ENCODE measurements at places on chromosomes 2 and 18.
A peak's percentile ranks its signal among the peaks of the same experiment; 100 is the strongest.

GRCh38 chr18:50847192-50847591 lies 27.4 kb upstream of the MRO start:
- peak; percentile 15 for DNase-seq

GRCh38 chr2:201600906-201601305 lies 42.4 kb downstream of the TMEM237 start:
- DNase-seq, result no peak

DNA sequence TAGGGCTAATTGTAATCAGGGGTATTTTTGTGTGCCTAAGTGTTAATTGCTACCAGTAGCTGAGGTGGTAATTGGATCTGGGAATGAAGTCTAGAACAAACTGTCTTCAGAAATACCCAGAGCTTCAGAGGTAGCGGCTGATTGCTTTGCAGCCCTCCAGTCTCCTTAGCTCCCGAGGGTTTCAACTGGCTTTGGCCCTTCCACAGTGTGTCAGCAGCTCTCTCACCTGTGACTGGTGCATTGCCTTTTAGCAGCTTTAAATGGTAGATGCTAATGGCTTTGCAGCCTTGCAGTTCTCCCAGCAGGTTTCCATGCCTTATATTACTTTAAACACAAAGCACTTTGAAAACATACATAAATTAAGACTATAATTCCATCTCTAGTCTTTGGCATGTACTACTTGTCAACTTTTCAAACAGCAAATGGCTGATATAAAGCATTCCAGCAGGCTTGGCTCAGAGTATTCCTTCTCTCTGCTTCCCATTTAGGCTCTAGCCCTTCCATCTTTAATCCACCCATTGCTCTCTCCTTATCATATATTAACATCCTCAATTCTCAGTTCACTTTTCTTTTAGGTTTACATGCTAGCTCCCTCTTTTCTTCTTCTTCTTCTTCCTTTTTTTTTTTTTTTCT lies 156.4 kb upstream of the GALNT13 start:
- DNase-seq, result no peak

DNA sequence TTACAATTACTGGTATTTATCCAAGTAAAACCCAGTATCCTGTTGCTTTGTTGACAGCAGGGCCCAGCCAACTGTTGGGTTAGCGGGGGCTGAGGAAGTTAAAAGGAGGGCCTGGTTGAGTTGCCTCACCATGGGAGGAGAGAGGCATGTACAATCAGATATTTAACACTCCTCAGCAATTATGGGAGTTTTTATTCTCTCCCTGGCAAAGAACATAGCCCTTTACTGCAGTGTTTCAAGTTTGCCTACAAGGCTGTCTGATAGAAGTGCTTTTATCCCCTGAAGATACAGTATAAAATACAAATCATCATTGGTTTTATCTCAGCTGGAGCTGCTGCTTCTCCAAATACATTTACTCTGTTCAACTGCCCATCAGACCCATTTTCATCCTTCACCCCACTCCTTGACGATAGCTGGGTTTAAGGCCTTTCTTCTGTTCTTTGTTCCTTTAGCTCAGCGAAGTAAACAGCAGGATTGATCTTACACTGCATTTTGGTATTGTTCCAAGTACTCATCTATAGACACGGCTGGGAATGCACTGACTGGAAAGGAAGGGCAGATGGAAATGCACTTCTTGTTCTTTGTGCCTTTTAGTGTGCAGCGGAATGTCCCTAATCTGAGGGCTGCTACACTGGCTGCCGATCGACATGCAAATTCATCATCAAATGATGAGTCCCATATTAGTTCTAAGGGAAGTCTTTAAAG lies 402.5 kb upstream of the SPRED2 start:
- no peak for DNase-seq

DNA sequence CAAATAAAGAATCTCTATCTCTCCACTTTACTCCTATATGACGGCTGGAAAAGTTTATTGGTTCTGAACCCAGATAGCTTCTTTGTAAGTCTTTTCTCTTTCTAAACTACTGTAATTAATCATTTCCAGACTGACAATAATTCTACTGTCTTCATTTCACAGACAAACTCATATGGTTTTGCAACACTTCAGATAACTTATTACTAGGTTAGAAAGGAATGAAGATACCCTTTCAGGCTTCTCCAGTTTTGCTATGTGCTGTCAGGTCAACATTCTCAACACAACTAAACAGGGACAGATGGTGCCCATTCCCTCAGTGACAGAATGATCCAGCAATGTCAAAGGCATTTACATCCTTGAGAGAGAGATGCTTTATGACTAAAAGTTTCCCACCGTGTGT lies 198.5 kb upstream of the ITGA4 start:
- peak; percentile 24 for DNase-seq

DNA sequence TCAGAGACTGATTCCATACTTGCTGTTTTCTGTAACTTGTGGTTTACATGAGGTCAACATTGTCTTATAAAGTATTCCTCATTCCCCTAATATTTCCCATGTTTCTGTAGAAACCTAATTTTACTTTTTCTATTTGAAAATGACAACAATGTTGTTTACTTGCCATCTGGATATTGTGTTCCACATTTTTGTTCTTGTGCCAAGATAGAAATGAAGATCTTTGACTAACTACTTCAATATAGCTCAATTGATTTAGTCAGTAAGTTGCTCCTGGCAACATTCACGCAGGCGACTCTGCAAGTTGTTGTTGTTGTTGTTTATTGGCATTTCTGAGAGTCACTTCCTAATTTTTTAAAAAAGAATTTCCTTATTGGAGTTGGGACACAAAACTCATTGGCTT lies 69.5 kb downstream of the CAVIN2 start:
- DNase-seq, result no peak

GRCh38 chr18:39513186-39513585 lies 1947.6 kb upstream of the CELF4 start:
- DNase-seq, result no peak

GRCh38 chr18:58041633-58042032 lies 2.4 kb upstream of the NEDD4L start:
- DNase-seq, result no peak

DNA sequence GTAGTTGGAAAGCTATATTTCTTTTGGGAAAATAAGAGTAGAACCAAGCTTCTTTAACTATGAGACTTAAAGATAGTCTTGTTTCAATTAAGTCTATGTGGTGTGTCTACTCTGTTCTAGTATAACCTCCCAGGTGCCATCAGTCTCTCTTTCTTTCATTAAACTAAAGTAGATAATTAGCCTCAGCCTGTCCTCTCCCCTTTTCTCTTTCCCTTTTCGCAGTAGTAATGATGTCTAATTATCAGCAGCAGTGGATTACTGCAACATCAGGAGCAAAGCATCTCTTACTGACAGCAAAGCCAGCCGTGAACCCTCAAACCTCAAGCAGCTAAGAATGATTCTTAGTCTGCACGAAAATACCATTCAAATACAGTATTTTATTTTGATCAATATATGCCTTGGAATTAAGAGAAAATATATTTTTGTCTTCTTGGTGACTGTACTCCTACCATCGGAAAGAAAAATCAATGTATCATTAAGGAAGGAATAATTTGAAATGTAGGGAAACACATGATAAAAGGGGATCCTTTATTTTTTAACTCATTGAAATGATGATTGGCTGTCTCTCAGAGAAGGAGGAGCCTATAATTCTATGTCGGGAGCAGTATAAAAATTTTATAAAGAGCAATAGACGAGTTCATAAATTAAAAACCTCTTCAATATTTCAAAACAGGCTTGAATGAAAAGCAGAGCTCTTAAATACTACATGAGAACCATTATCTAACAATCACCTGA lies 4.5 kb downstream of the NOL4 start:
- no peak for DNase-seq

DNA sequence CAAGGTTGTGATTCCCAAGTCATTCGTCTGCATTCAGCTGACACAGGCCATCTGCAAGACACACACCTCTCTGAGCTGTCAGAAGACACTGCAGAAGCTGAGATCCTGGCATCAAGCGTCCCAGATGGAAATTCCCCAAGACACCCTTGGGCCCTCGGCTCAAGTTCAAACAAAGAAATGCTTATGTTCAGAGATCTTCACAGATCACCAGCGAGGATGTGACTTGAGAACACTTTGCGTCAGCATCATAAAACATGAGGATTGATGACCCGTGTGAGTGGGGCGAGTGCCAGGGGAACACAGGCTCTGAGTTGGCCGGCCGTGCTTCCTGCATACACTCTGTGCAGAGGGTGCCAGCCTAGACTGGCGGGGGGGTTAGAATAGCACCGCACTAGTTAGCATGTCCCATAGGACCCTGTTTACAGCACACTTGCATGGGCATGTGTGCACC lies 36.8 kb downstream of the KCNIP3 start:
- DNase-seq, result peak; percentile 77

DNA sequence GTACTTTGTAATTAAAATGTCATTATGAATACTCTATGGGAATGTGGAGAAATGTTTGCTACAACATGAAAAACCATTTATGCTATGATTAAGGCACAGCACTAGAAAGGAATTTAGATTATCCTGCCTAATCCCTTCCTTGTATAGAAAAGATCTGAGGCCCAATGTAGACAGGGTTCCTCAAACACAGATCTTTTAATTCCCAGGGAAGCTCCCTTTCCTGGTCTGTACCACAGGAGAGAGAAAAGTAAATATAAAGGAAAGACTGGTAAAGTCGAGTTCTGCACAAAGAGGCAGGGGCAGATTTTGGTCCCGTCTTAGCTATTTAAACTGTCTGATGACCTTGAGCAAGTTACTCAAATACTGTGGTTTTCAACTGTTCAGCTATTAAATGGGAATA lies 84.7 kb downstream of the ICA1L start:
- DNase-seq, result no peak

- no peak for DNase-seq
Observed at GRCh38 chr2:202963712-202964111, 51.0 kb upstream of the NBEAL1 start.

DNA sequence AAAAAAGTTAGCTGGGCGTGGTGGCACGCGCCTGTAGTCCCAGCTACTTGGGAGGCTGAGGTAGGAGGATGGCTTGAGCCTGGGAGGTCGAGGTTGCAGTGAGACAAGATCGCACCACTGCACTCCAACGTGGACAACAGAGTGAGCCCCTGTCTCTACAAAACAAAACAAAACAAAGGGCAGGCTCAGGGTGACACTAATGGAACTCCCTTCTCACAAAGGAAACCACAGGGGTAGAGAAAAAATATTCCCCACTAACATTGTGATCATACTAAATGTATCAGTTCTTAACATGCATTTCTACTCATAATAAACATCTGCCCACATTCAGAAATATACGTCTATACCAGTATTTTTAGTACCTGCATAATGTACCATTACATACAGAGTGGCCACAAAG lies 21.1 kb downstream of the STAM2 start:
- DNase-seq, result no peak

DNA sequence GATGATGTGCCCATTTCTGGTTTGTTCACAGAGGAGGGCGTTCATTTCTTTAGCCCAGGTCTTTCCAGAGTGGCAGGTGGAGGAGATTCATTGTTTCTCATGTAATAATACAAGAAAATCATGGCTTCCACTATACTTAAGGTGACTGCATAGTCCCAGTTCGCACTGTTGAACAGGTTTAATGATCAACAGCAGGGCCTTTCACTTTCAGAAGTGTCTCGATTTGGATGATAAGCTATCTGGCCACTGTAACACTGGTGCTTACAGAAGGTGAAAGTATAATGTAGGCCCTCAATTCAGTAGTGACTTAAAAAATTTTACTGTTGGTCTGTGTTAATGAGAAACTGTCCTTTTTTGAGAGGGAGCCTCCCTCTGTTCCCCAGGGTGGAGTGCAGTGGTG lies 1.4 kb downstream of the RMC1 start:
- no peak for DNase-seq

- DNase-seq, result no peak
Observed at GRCh38 chr18:43442571-43442970, 165.3 kb upstream of the SYT4 start.

- DNase-seq, result no peak
Observed at GRCh38 chr2:138607746-138608145, 106.2 kb downstream of the SPOPL start.

GRCh38 chr18:57149051-57149450 lies 2.2 kb downstream of the BOD1L2 start:
- no peak for DNase-seq

DNA sequence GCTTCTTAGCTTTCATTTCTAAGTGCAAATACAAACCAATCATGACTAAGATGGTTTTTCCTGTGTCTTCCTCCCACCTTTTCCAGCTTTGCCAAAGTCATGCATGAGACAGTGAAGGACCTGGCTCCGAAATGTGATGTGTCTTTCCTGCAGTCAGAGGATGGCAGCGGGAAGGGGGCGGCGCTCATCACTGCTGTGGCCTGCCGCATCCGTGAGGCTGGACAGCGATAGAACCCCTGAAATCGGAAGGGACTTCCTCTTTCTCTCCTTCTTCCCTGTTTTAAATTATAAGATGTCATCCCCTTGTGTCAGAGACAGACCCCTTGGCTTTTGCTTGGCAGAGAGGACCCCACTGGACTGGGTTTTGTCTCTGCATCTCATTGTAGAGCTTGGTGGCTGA lies 56.8 kb downstream of the HK2 start:
- DNase-seq, result no peak

- DNase-seq, result no peak
Observed at GRCh38 chr2:152468899-152469692, 134.1 kb downstream of the FMNL2 start.

DNA sequence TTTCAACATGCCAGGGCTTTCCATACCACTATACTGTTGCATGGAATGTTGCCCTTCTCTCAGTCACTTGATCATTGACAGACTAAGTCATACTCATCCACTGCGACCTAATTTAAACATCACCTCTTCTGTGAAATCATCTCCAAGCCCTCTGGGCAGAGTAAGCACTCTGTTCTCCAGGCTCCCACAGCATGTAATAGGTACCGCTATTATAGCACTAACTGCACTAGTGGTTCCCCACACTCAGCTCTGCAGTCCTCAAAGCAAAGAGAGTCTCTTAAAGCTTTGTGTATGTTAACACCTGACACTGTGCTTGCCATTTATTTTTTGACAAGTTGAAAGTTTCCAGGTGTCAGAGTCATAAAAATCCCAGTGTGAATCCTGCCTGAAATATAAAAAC lies 947.2 kb downstream of the ERBB4 start:
- no peak for DNase-seq

- DNase-seq, result no peak
Observed at GRCh38 chr2:70708376-70709199, 59.4 kb downstream of the ADD2 start.

- no peak for DNase-seq
Observed at GRCh38 chr2:33426666-33427231, 49.7 kb upstream of the RASGRP3 start.

DNA sequence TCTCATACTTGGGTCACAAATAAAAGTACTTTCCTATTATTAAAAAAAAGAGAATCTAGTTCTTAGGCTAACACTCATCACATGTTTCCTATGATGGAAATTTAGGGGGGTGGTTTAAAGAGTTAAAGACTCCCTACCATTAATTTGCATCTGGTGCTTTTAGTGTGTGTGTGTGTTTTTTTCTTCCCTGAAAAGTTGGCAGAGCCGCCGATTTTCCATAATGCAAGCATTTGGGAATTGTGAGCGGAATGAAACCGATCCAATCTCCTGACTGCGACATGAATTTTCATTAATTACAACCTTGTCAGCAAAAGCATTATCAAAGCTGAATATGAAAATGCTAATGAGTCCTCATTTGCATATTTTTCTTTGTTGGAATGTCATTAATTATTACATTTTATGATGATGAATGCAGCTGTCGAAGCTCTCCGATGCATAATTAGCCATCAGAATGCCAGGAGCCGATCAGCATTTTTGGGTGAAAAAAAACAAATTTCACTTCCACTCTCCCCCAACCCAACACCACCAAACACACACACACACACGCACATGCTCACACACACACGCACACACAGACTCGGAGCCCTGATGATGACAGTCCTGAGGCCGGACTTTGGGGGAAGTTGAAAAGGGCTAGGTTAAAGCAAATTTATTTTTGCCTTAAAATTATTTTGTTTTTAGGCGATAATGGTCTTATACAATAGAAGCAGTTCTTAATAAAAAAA lies 165.4 kb downstream of the TCF4 start:
- no peak for DNase-seq

Data from stromal cell of bone marrow (primary cell).